ENCODE measurements at places on chromosomes 1 and 21. TPM values are rescaled to one million over a fixed set of nuclear protein-coding genes. Genes with fewer than 3 reads are reported as not detected.

DNA sequence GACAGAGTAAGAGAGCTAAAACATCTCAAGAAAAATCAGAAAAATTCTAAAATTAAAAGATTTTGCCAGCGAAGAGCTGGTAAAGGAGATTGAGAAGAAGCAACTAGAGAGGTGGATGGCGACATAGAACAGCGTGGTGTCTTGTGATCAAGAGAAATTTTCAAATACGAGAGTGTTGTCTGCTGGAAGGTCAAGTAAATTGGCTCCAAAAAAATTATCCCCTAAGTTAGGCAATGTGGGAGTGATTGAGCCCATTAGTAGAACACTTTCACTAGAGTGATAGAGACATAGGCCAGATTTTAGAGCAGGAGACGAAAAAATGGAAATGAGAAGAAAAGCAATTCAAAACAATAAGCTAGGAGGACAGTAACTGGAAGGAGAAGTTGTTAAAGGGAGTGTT is 94.3 kb upstream of the MPC2 start:
- H3K36me3 ChIP-seq, result no peaks in the 10 kb centered on the region
- no peaks in the 10 kb centered on the region for H3K27me3 ChIP-seq
- peak; percentile 42 for DNase-seq
- no peak overlapping the region for H3K4me3 ChIP-seq
- H3K27ac ChIP-seq, result no peak overlapping the region
- H3K4me1 ChIP-seq, result no peaks in the 10 kb centered on the region

GRCh38 chr21:42298237-42298636 is 17.0 kb downstream of the TFF3 start:
- no peaks in the 10 kb centered on the region for H3K27me3 ChIP-seq
- H3K4me1 ChIP-seq, result peaks cover 15% of the 10 kb centered on the region
- DNase-seq, result no peak
- peaks cover 38% of the 10 kb centered on the region for H3K36me3 ChIP-seq
- H3K4me3 ChIP-seq, result no peak overlapping the region

- H3K27me3 ChIP-seq, result peaks cover 38% of the 10 kb centered on the region
- no peak for DNase-seq
- H3K27ac ChIP-seq, result peak overlapping the region; percentile 82
- no peaks in the 10 kb centered on the region for H3K36me3 ChIP-seq
These were observed 1.9 kb downstream of the C1orf198 start for GRCh38 chr1:230866171-230867070.

- peaks cover 16% of the 10 kb centered on the region for H3K4me1 ChIP-seq
- H3K27ac ChIP-seq, result no peak overlapping the region
- DNase-seq, result no peak
- no peaks in the 10 kb centered on the region for H3K36me3 ChIP-seq
These were observed 2.2 kb downstream of the KIRREL1 start for GRCh38 chr1:157995583-157996169.

- no peaks in the 10 kb centered on the region for H3K27me3 ChIP-seq
- H3K36me3 ChIP-seq, result no peaks in the 10 kb centered on the region
- no peaks in the 10 kb centered on the region for H3K4me1 ChIP-seq
- no peak overlapping the region for H3K4me3 ChIP-seq
These were observed 5.1 kb downstream of the KRTAP22-1 start for GRCh38 chr21:30605968-30606367.

Gene SPRR2A
- total RNA-seq, result not detected

Gene ELF3
- 146 TPM for total RNA-seq

All from left lung (tissue), 14 donors.